Activated T-helper 2 cell treated with anti-CD3 and anti-CD28 coated beads, Interferon-gamma antibody, Interleukin-2, Interleukin-4, amounts not matched to agents 10 μg/mL and 5 μg/mL and 100 μg/mL, durations not matched to agents 14 hours and 24 hours and 36 hours (primary cell): ENCODE measurements at places on chromosomes 5 and 9. TPM values are rescaled to one million over a fixed set of nuclear protein-coding genes. Genes with fewer than 3 reads are reported as not detected.

DNA sequence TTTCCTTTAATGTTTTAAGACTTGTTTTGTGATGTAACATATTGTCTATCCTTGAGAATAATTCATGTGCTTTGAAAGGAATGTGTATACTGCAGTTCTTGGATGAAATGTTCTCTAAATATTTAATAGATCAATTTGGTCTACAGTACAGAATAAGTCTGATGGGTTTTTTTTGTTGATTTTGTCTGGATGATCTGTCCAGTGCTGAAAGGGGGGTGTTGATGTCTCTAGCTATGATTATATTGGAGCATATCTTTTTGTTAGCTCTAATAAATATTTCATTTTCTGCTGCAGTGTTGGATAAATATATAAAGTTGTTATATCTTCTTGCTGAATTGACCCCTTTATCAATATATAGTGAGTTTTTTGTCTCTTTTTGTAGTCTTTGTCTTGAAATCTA is 269.9 kb upstream of the TUSC1 start:
- no peaks in the 10 kb centered on the region for H3K27me3 ChIP-seq
- H3K36me3 ChIP-seq: no peaks in the 10 kb centered on the region
- H3K4me1 ChIP-seq: no peaks in the 10 kb centered on the region

GRCh38 chr5:64786372-64786771 is 17.6 kb downstream of the CWC27 start:
- DNase-seq: no peak
- H3K4me1 ChIP-seq: peaks cover 10% of the 10 kb centered on the region
- peaks cover 24% of the 10 kb centered on the region for H3K36me3 ChIP-seq
- H3K27ac ChIP-seq: no peak overlapping the region
- H3K4me3 ChIP-seq: no peak overlapping the region

DNA sequence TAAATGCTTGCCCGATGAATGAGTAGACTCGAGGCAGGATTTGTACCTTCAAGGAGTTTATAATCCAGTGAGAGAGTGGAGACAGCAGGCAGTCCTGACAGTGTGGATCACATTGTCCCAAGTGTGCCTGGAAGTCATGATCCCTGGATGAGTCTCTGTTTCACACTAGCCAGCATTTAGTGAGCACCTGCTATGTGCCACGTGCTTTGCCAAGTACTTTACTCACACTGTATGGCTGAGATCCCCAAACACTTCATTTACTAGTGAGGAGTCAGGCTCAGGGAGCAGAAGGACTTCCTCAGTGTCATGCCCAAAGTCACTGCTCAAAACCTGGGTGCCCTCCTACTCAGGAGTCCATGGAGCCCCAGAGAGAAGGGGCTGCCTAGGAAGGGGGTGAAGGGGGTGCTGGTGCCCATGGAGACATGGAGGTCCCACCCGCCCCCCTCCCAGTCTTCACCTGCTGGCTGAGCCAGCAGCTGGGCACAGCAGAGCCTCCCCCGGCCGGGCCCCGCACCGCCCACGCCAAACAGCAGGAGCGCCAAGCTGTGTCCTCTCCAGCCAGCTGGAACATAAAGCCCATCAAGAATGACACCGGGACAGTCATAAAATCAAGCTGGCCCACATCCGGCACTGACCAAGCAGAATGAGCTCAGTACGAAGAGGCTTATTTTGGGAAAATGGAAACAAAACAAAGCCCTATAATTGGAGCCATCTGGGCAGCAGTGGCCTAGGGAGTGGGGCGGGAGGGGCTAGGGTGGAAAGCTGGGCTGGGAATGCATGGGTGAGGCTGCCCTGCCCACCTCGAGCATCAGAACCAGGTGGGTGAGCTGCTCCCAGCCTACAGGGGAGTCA is 10.6 kb downstream of the LAMC3 start:
- peaks cover 2% of the 10 kb centered on the region for H3K27me3 ChIP-seq
- no peaks in the 10 kb centered on the region for H3K36me3 ChIP-seq
- H3K4me3 ChIP-seq: no peak overlapping the region
- DNase-seq: no peak
- no peak overlapping the region for H3K27ac ChIP-seq

- no peaks in the 10 kb centered on the region for H3K27me3 ChIP-seq
- no peak for DNase-seq
- H3K27ac ChIP-seq: no peak overlapping the region
Observed at GRCh38 chr9:78144663-78145377, 91.1 kb upstream of the CEP78 start.

- no peaks in the 10 kb centered on the region for H3K4me1 ChIP-seq
- DNase-seq: no peak
- no peaks in the 10 kb centered on the region for H3K36me3 ChIP-seq
- no peaks in the 10 kb centered on the region for H3K27me3 ChIP-seq
- no peak overlapping the region for H3K27ac ChIP-seq
Observed at GRCh38 chr9:107869111-107869510, 379.5 kb upstream of the KLF4 start.

Gene ENHO
- total RNA-seq: not detected in 2 replicates

Gene PCDHA8
- not detected in 2 replicates for total RNA-seq
